ENCODE measurements at places on chromosomes 12 and 14.

- DNase-seq, result no peak
Observed at GRCh38 chr14:56855891-56856461, 45.7 kb upstream of the OTX2 start.

DNA sequence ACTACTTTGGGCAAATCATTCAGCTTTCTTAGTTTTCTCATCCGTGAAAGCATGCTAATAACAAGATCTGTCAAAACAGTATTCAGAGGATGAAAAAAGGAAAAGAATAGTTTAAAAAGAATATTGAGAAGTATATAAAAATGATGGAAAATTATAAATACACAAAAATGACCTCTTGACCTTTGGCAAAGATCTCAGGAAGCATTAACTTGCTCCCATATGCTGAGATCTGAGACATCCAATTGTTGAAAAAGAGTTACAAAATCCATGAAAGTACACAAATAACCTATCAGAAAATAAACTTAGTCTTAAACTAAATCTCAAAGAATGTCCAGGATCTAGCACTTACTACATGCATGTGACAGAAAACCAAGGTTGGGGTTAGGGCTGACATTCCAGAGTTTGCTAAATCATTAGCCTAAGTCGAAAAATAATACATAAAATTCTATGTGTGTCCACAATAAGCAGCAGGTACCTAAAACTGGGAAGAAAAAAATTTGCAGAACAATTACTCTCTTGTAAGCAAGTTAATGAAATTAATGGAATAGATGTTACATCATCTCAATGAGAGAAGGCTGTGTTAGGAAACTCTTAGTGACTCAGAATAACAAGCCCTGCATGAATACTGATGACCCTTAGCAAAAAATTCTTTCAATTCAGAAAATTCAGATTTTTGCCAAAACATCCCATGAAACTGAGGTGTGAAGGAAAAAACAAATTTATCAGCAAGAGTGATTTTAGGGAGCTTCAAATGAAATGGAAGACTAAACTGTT lies 3.4 kb downstream of the PAH start:
- no peak for DNase-seq

DNA sequence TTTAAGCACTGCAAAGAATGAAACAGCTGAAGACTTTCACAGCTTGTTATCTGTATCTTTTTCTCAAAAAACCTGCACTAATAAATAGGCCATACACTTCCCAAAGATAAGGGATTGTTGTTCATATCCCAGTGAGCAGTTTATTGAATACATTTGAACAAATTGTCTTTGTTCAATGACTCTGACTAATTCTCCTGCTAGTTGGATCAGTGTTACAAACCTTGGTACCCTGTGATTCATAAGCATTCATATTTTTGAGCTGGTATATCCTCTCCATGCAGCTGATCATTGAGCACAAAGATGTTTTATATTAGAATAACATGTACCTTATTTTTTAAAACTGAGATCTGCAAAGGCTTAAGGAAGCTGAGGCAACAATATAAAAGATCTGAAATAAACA lies 58.9 kb upstream of the FSCB start:
- DNase-seq, result no peak

DNA sequence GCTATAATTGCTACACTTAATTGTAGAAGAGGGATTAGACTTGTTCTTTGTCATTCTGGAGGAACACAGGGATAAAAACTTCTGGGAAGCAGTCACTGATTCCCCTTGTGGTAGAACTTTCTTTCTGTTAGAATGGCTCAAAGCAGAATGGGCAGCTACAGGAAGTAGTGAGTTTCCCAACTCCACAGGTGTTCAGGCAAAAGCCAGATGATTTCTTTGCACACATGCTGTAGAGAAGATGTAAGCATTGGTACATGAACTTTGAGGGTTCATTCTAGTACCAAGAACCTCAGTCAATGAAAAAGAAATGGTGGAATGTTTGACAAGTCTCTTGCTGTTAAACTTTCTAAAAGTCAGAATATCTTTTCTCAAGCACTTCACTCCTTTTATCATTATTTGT lies 4.3 kb downstream of the NDUFA9 start:
- no peak for DNase-seq

- DNase-seq, result no peak
Observed at GRCh38 chr12:51593539-51593938, 2.5 kb downstream of the SCN8A start.
